AML-193 (cell line): ENCODE measurements at places on chromosomes 1 and 21.

GRCh38 chr1:189212606-189213005 lies 1265.1 kb downstream of the BRINP3 start:
- no peak for DNase-seq

DNA sequence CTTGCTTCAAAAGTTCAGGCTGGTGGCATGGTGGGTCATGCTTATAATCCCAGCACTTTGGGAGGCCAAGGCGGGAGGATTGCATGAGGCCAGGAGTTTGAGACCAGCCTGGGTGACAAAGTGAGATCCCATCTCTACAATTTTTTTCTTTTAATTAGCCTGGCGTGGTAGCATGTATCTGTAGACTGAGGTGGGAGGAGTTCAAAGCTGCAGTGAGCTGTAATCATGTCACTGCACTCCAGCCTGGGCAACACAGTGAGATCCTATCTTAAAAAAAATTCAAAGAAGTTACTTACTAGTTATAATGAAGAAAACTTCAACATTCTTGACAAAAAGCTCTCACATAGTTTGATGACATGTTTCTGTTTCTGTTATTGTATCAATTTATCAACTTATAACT lies 45.2 kb downstream of the SAMSN1 start:
- DNase-seq: no peak

DNA sequence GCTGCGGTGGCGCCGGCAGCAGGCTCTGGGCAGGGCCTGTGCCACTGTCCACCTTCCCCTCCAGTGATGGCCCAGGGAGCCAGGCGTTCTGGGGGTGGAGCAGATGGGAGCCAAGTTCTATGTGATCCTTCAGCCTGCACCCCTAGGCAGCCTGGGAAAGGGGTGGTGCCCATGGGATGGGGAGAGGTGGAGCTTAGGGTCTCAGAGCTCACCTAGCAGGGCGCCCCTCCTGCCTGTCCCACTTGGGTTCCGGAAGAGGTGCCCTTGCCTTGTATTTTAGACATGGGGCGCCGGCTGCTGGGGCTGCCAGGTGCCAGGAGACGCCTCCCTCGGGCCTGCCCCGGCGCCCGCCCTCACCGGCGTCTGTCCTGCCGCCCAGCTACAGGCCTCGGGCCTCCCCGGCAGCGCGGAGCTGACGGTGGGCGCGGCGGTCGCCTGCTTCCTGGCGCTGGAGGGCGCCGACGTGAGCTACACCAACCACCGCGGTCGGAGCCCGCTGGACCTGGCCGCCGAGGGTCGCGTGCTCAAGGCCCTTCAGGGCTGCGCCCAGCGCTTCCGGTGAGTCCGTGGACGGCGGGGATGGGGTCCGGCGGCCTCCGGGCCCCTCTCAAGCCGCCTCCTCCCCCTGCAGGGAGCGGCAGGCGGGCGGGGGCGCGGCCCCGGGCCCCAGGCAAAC lies 3.1 kb upstream of the MMP23B start:
- no peak for DNase-seq

DNA sequence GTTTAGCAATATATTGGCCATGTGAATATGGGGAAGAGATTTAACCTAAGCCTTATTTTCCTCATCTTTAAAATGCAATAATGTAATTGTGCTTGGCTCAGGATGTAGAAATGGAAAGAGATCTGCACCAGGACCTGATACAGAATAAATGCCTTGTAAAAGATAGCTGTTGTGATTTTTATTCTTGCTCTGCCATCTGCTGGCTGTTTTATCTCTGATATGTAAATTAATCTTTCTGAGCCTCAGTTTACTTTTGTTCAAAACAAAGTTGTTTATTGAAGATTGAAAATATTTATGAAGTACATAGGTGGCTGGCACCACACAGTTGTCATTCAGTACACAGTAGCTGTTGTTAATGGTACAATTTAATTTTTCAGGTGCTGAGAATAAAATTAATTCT lies 21.9 kb downstream of the ZYG11B start:
- DNase-seq: peak; percentile 4

DNA sequence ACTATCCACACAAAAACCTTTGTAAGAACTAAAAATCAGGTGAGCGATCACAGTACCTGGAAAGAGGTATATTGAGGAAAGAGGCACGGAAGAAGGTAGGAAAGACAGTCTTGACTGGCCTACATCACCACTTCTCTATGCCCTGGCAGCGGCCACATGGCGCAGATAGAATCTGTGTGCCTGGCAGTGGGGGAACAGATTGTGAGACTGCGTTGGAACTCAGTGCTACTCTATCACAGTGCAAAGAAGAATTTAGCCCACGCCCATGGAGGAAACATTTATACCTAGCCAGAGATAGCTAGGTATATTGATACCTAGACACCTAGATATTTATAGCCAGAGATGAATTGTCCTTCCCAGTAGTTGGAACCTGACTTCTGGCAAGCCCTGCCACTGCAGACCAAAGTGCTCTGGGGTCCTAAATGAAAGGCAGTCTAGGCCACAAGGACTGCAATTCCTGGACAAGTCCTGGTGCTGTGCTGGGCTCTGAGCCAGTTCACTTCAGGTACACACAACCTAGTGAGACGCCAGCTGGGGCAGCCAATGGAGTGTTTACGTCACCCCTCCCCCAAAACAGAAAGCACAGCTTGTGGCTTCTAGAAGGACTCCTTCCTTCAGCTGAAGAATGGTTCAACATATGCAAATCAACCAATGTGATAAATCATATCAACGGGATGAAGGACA lies 51.9 kb downstream of the DHX9 start:
- DNase-seq: no peak

GRCh38 chr1:30998887-30999286 lies 66.6 kb downstream of the PUM1 start:
- no peak for DNase-seq

DNA sequence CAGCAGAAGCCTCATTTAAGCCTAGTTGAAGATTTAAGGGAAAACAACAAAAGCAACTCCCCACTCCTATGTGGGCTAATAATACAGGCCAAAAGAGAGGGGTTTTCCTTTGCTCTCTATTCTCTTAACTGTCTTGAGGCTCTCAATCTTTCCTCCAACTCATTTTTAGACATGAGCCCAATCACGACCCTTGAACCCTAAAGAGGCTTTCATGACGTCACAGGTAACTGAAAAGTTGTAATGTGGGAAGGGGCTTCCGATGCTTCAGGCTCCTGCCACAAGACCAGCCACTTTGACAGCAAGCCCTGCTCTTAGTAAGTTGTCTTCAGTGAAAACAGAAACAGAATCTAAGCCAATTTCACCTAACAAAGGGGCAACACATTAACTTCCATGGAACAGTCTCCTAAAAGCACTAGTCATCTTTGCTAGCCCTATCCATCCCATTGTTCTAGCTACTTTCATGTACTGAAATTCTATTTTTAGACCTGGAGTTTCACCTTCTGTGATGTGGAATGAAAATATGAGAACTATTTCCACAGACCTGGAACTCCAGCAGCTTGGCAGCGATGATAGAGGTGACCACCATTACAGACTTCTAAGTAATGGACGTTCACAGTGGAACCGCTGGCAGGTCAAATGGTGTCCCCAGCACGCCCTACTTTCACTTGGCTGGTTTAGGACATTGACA lies 36.3 kb downstream of the GPR161 start:
- DNase-seq: no peak

DNA sequence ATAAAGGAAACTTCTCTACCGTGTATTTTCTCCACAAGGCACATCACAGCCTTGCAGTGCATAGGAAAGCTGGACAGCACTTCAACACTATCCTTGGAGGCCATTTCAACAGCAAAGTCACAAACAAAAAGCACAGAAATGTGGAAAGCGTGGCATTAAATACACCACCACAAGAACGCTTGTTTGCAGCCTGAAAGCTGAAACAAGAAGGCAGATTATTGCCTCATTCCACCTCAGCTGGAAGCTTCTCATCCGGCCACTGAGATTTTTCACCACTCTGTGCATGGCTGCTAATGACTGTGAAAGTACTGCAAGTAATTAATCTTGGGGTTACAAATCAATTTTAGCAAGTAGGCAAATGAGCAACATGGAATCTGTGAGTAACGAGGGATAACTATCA lies 50.9 kb upstream of the GALNT2 start:
- no peak for DNase-seq

DNA sequence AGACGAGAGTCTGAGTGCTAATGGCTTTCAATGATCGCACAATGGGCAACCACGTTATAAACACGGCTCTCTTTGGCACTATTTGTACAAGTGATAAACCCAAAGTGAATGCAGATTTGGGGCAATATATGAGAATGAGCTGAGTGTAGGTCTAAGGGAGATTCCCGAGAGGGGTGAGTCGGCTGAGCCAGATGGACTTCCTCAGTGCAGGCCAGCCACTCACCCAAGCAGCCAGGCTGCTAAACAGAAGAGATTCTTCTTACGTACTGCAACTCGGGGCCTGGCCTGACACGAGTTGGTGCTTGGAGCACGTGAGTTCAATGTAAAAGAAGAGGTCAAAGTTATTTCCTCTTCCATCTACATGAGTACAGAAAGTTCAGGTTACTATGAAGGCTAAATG lies 6.2 kb upstream of the MIXL1 start:
- DNase-seq: no peak

DNA sequence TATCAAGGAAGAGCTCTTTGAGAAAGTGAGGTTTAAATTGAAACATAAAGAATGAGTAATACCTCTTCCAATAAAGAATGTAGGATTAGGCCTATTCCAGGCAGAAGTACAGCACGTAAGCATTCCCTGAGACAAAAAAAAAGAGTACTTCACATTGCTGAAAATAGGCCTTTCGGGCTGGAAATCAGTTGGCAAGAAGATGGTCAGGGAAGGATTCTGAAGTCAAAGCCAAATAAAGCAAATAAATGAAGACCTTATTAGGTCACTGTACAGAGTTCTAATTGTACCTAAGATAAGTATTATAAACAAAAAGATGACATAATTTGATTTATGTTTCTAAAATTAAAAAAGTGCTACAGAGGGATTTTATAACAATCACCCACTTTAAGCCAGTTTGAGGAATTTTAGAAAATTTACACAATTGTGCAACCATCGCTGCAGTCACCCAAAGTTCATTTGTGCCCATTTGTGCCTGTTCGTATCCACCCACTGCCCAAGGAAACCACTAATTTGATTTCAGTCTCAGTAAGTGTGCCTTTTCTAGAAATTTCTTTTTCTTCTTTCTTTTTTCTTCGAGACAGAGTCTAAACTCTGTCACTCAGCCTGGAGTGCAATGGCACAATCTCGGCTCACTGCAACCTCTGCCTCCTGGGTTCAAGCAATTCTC lies 58.6 kb downstream of the FMO4 start:
- no peak for DNase-seq

DNA sequence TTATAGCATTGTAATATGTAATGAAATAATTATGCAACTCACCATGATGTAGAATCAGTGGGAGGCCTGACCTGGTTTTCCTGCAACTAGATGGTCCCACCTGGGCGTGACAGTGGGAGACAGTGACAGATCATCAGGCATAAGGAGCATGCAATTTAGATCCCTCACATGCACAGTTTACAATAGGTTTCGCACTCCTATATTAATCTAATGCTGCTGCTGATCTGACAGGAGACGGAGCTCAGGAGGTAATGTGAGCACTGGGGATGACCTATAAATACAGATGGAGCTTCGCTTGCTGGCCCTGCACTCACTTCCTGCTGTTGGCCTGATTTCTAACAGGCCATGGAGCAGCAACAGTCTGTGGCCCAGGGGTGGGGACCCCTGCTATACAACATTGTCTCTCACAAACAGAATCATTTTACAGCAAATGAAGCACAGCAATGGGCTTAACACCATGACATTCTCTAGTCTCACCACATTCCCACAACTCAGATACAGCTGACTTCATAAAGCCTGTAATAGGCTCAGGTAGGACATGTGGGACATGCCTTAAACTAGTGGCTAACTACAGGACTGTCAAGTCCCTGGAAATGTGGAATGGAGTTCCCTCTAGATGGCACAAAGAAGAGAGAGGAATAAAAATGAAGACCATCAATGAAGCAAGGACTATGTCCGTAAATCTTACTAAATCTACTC lies 40.7 kb upstream of the SLC5A9 start:
- DNase-seq: no peak

DNA sequence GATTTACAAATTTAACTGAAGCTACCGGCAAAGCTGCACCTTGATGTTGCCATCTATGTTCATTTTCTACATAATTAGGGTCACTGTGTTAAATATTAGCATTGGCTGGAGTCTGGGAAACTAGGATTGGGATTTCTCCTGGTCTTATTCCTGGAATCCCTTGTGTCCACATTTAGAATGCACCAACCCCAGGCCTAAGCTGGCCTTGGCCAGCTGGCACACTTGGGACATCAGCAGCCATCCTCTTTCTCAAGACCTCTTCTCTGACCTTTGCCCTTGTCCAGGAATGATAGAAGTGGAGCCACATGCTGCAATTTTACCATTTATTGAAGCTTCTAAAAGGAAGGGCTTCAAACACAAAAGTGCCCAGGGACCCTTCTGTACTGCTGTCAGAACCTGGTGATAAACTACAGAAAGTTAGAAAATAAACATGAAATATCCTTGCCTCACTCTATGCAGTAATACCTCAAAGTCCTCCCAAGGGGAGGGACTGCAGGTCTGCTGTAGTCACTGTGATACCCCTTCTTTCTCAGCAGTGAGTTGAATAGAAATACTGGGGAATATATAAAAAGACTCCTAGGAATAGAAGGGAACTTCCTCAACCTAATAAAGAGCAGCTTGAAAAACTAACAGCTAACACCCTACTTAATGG lies 13.7 kb upstream of the PIGC start:
- DNase-seq: no peak

DNA sequence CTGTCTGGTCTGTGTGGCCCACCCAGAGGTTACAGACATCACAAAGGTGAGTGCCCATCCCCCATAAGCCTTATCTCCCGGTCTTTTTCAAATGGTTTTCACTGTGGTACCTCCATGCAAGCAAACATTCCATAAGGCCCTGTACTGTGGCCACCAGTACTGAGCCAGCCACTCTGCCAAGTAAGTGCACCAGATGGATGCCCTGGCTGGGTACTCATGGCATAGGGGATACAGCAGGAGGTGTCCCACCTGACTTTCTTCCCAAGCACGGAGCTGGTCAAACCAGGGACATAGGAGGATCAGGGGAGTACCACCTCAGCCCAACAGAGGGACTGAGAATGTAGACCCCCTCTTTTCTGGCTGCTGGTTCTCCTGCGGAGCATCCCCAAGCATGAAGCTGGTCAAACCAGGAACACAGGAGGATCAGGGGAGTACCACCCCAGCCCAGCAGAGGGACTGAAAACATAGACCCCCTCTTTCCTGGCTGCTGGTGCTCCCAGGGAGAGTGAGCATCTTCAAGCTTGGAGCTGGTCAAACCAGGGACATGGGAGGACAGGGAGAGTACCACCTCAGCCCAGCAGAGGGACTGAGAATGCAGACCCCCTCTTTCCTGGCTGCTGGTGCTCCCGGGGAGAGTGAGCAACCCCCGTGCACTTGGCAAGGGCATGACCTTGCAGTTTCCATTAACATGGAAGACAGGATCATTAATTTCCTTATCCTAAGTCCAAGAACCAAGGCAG lies 81.8 kb upstream of the KLHDC7A start:
- no peak for DNase-seq

GRCh38 chr21:39348040-39348354 lies 891 bp downstream of the HMGN1 start:
- no peak for DNase-seq

GRCh38 chr1:163799190-163799805 lies 477.5 kb downstream of the NUF2 start:
- no peak for DNase-seq
